ENCODE measurements at places on chromosomes 16 and 17.

DNA sequence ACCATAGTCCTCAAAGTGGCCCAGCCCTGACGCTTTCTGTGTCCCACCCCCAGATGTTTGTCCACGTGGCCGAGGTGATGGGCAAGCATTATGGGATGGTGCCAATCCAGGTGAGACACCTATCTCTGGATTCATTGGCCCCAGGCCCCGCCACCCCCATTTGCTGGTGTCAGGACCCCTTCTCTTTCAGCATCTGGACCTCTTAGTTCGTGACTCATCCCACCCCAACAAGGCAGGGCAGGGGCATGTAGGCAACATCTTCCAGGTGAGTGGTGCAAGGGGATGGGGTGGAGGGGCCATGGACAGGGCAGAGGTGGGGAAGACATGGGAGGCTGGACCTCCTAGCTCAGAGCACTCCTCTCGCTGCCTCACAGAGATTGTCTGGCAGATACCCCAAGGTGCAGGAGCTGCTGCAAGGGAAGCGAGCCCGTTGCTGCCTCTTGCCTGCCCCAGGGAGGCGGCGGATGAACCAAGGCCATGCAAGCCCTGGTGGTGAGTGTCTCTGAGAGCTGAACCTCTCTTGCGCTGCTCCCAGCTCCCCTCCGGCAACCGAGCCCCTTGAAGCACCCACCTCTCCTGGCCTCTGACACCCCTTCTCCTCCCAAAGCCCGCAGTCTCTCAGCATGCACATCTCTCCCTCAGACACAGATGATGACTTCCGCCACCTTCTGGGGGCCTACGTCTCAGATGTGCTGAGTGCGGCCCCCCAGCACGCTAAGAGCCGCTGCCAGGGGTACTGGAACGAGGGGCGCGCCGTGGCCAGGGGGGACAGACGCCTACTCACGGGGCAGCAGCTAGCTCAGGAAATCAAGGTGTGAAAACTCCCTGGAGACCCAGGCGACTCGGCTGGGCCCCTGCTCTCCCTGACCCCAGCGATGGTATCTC is 3.6 kb downstream of the RNF112 start:
- peak; percentile 34 for DNase-seq

- peak; percentile 60 for DNase-seq
These were observed 189.4 kb downstream of the RAB11FIP4 start for GRCh38 chr17:31580706-31581490.

DNA sequence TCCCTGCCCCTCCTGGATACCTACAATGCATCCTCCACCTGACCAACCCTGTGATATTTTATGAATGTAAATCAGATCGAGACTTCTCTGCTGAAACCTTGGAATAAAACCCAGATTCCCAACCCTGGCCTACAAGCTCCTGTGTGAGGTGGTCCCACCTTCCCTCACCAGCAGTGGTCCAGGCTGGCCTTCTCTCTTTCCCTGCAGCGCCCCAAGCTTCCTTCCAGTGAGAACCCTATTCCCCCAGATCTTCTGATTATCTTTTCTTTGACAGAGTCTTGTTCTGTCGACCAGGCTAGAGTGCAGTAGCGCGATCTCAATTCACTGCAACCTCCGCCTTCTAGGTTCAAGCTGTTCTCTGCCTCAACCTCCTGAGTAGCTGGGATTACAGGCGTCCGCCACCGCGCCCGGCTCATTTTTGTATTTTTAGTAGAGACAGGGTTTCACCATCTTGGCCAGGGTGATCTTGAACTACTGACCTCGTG is 2.5 kb upstream of the HELZ start:
- DNase-seq, result no peak

- DNase-seq, result no peak
These were observed 856 bp upstream of the SCPEP1 start for GRCh38 chr17:56976941-56977608.

GRCh38 chr16:79250502-79251098 is 349.9 kb downstream of the MAF start:
- peak; percentile 53 for DNase-seq

- DNase-seq, result peak; percentile 62
These were observed at the start of gene PLD6 for GRCh38 chr17:17206124-17206912. Gene PLD6, minus strand, starts transcription at chr17:17206333. Its CDS starts 47 bp downstream, at chr17:17206286.

- DNase-seq, result no peak
These were observed 211.0 kb upstream of the TOX3 start for GRCh38 chr16:52757746-52758472.

GRCh38 chr17:64190472-64190871 is 60.5 kb upstream of the ERN1 start:
- DNase-seq, result no peak

DNA sequence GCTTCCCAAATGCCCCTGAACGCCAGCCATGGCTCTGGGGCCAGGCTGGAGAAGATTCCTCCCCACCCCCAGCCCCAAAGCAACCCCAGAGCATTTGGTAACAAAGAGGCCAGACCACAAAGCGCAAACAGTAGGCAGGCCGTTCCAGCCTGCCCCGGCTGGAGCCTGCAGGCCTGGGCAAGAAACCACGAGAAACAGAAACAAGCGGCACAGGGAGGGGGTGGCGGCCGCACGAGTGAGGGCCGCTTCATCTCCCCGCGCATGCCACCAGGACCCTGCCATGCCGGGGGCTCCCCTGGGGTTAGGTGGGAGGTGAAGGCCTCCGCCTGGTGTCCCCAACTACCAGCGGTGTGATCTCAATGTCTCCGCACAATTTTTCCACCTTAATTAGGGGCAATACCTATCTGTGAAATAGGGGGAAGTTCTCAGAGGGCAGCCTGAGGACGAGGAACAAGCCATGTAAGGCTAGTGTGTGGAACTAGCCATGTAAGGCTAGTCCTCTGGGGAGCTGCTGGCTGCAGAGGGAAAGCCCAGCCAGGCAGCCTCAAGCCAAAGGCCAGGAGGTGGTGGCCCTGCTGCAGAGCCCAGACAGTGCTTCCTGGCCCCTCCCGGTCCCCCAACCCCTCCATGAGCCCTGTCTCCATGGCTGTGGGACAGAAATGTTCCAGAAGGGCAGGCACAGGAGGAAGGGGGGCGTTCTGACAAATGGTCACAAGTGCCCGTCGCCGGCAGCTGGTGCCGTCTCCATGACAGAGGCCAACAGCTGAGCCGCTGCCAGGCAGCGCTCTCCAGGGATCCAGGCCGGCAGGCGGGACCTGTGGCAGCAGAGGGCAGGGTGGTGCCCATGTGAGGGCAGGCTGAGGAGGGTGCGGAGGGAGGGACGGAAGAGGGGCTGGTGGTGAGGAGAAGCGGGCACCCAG is 14.5 kb upstream of the MTSS2 start:
- DNase-seq, result peak; percentile 27

DNA sequence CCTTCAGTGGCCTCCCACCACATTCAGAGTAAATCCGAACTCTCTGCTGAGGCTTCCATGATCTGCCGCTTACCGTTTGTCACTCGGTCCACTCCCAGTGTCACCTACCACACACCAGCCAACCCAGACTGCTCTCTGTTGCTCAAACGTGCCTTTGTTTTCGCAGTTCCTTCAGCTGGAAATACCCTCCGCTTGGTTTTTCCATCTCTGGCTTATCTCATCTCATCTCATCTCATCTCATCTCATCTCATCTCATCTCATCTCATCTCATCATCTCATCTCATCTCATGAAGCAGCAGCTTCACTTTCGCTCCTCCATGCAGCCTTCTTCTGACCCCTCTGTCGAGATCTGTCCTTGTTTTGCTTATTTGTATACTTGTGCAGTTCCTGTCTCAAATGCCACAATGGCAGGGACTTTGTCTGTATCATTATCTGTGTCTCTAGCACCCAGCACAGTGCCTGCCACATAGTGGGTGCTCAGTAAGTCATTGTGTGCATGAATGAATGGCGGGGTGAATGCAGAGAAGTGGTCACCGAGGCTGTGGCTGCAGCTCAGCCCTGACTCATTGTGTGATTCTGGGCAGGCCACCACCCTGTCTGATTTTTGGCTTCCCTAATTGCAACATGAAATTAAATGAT is 3.8 kb upstream of the SNX20 start:
- DNase-seq, result no peak

DNA sequence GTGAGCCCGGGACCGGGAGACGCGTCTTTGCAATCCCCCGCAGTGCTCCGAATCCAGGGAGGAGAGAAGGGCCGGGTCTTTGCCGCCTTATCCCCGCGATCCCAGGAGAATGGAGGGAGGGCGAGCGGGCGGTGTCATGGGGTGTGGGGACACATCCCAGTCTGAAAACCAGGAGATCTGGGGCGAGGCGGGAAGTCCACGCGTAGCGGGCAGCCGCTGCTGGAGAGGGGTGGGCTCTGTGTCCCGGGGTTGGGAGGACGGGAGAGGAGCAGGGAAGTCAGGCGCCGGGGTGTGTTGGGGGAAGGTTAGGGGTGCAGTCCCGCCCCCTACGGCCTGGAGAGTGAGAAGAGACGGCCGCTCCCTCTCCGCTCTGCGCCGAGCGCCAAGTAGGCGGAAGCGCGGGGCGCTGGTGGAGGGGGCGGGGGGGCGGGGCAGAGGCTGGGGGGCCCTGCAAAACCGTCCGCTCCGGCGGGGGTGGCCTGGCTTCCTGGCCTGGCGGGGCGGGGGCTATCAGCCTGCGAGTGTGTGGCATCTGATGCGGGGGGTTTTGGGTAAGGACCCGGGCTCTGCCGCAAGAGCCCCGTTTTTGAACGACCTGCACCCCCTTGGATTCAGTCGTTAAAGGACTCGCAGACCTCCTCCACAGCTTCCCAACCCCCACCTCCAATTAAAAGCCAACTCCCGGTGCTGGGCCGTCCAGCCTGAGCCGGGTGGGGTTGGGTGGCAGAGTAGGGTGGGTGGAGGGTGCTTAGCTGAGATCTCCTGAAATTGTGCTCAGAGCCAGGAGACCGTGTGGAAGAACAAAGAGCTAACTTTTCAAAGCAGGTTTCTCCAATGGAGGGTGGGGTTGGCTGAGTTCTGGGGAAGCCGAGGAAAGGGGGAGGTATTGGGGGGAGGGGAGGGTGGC is 654 bp downstream of the LASP1 start:
- DNase-seq, result peak; percentile 52

- no peak for DNase-seq
These were observed 346.1 kb upstream of the ERCC4 start for GRCh38 chr16:13573903-13574302.

- DNase-seq, result no peak
These were observed 10.5 kb upstream of the PIP4K2B start for GRCh38 chr17:38809828-38810227.
